Lung microvascular endothelial cell (primary cell): ENCODE measurements at places on chromosomes 7 and 10. TPM values are rescaled to one million over a fixed set of nuclear protein-coding genes. Genes with fewer than 3 reads are reported as not detected.

MRPS16 gene
- 52.1 and 53.0 TPM in 2 replicates for total RNA-seq

DKK1 gene
- 13.3 and 15.7 TPM in 2 replicates for total RNA-seq

ZDHHC6 gene
- 15.9 and 21.6 TPM in 2 replicates for total RNA-seq

KLF14 gene
- not detected in 2 replicates for total RNA-seq

AOAH gene
- total RNA-seq, result under 0.01 TPM in 1 of 2 replicates, not detected in the other

C1GALT1 gene
- 7.5 and 7.8 TPM in 2 replicates for total RNA-seq

NODAL gene
- total RNA-seq, result not detected in 2 replicates

CTAGE8 gene
- total RNA-seq, result not detected in 2 replicates

RSPH10B2 gene
- 0.22 and 0.40 TPM in 2 replicates for total RNA-seq
